Fibroblast of skin of left quadriceps (primary cell): ENCODE measurements at places on chromosomes 4 and X.

DNA sequence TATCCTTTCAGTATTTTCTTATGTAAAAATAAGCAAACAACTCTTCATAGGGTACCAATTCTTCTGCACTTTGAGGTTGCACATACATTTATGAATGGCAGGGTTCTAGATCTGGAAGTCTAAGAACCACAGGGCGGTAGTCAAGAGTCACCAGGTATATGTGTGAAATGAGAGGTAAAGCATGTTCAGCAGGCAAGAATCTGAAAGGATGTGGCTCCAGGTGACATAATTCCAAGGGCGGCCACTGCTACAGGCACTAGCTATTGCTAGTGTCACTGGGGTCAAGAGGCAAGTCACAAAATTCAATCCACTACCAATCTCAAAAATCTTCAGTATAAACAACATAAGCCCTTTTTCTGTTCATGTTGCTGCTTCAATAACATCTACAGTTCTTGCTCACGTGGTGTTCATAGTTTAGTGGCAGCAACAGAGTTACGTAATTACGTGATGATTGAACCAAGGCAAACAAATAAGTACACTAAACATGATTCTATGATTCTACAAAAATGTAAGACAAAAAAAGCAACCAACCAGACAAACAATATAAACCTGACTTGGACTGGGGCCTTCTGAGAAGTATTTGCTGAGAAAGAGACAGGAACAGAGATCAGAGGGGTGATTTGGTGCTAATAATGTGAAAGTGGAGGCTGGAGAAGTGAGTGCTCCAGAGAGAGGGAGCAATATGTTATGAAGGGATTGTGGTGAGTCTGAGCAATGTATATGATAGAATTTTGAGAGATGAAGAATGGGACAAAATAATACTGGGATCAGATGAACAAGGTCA, 101.7 kb downstream of the NAA11 start:
- no peak for DNase-seq

DNA sequence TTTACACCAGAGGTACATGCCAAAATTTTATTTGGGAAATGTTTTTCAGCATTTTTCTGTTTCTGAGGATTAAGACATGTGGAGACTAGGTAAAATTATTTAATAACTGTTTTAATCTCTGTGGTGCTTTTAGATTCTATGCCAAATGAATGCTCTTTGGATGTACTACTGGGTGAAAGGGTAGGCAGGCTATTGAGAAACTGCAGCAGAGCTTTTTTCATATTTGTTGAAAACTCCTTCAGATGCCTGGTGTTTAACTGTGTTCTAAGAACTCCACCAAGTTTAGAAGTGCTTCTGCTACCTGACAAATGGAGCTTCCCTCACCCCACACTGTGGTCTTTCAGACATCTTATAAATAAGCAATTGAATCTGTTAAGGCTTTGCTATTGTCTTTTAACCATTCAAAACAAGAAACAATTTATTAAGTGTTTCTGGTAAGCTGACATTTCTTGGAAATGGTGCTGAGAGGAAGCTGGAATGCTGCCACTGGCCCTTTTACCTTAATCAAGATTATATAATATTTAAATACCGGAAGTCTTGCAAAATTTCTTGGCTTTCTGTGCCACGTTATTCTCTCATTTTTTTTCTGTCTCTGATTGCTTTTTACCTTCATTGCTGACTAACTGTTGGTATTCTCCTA, 51.2 kb upstream of the CYSLTR1 start:
- no peak for DNase-seq

GRCh38 chrX:7184816-7185215, 36.9 kb upstream of the PUDP start:
- no peak for DNase-seq

- DNase-seq = no peak
These were observed 46.4 kb upstream of the ABCG2 start for GRCh38 chr4:88204882-88205281.

DNA sequence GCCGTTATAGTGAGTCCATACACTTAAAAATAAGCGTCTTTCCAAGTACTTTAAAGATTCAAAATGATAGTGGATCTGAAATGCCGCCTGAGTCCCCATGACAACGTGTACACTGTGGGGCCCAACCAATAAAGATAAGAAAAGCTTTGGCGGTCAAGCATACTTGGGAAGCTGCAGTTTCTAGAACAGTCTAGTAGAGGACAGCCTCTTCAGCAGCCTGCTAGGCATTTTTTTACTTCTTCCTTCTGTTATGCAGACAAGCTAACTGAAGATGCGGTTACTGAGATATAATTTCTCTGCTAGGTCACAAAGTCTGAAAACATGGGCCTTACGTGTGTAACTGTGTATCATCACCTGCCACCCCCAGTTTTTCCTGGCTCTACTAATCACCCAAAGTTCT, 402 bp upstream of the UPRT start:
- DNase-seq = no peak

DNA sequence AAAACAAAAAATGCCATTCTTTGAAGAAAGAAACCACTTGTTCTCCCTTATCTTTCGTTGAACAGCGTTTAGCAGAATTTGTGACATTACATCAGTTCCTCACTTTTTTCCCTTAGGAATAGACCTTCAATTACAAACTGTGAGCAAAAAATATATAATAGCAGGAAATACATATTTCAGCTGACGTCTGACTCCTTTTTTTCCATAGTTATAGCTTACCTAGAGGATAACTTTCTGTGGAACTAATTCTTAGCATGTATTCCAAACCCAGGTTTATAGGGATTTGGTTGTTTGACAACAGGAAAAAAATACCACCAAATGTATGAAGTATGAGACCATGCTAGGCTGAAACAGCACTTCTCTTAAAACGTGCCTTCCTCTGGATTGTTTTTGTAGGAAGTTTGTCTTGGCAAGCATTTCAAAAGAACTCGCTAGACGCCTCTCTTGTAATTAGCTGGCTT, 2.0 kb upstream of the LIMCH1 start:
- no peak for DNase-seq

DNA sequence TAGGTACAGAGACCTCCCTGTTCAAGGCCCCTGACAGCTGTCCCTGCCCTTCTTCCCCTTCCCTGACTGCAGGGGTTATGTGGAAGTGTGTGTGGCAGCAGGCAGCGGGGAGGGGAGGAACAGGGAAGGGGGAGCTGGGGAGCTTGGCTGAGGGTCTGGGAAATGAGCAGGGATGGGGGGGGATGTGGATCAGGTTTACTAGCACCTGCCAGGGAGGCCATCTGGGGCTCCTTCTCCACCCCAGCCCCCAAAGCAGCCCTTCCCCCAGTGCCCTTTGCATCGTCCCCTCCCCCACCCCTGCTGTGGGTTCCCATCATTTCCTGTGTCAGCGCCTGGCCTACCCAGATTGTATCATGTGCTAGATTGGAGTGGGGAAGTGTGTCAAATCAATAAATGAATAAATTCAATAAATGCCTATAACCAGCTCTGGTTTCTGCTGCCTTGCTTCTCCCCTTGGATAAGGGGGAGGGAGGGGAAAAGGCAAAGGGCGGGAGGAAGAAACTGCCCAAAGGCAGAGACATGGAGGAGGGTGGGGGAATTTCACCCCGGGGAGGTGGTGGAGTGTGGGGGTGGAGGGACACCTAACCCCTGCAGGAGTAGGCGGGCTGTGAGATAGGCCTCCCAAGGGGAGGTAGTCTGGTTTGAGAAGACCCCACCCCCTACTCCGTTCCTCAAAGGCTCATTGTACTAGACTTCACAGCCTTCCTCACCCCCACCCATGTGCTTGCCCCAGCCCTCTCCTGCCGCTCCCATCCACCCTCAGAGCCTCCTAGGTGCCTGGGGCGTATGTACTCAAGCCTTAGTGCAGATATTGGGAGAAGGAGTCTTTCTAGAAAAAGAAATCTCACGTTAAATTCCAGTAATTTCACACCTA, 3.2 kb downstream of the CXorf65 start:
- no peak for DNase-seq

DNA sequence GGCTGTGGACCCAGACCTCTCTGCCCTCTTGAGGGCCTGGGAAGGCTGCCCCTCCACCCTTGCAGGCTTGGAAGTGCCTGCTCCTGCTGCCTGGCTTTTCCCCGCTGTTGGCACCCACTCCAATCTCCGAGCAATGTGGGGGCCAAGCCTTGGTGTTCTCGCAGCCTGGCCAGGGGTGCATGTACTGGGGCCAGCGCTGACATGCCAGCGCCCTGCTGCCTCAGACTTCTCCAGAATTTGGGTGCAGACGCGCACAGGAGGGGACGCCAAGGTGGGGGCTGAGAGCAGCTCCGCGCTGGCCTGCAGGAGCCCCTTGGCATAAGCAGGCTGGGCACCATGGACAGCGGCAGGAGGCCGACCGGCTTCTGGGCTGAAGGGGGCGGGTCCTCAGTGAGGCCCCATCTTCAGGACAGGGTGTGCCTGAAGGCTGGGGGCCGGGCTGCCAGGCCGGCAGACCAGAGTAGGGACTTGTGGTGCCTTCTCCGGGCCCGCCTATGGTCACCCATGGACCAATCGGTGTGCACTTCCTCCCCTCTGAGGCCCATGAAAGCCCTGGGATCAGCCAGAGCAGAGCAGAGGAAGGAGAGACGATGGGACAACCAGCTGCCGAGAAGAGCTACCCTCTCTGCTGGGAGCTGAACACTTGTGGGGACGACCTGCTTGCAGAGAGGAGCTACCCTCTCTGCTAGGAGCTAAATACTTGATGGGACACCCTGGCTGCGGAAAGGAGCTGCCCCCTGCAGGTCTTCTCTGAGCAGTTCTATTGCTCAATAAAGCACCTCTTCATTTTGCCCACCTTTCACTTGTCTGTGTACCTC, 118.3 kb downstream of the DNAAF6 start:
- no peak for DNase-seq

DNA sequence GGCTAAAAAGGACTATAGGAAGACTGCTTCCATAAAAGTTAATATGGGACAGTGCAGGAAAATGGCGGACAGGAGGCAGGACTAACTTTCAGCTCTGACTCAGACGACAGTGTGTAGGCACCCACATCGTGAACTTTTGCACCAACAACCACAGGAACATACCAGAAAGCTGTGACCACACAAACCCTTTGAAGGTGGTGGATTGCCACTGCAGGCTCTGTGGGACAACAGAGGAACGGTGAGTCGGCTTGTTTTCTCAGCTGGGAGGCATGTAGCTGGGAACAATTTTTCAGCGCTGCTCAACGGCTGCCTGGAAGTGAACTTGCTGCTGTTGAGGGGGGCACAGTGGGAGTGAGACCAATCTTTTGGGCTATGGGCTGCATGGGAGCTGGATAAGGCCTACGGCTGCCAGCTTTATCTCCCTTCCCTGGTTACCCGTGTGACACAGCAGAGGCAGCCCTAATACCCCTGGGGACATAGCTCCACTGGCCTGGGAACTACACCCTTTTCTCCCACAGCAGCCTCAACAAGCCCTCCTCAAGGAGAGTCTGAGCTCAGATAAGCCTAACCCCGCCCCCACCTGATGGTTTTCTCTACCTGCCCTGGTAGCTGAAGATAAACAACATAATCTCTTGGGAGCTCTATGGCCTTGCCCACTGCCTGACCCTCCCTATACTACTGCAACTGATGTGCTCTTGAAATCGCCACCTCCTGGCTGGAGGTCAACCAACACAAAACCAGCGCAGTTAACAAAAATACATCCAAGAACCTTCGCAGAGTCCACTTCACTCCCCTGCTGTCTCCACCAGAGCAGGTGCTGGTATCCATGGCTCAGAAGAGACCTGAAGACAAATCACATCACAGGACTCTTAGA, 1537.0 kb downstream of the C4orf33 start:
- DNase-seq = no peak
